ENCODE measurements at places on chromosomes 11 and 22. TPM values are rescaled to one million over a fixed set of nuclear protein-coding genes. Genes with fewer than 3 reads are reported as not detected.

Gene MAP6
- 0.20 TPM for total RNA-seq

GRCh38 chr11:117546431-117547194 lies 219.0 kb downstream of the CEP164 start:
- DNase-seq = no peak

Gene OR4C13
- total RNA-seq = not detected

GRCh38 chr11:35142481-35143075 lies 3.6 kb downstream of the CD44 start:
- peak; percentile 65 for DNase-seq

- DNase-seq = no peak
Measured at GRCh38 chr22:46767249-46767985, 5.0 kb downstream of the TBC1D22A start.

Gene NNMT
- total RNA-seq = 316 TPM

GRCh38 chr11:19985111-19985510 lies 175.2 kb downstream of the DBX1 start:
- DNase-seq = no peak

GRCh38 chr11:43384393-43384792 lies 25.7 kb downstream of the TTC17 start:
- DNase-seq = no peak

Gene FREY1
- total RNA-seq = 0.99 TPM

Gene ARFIP2
- 27.6 TPM for total RNA-seq

Gene PGA4
- total RNA-seq = not detected

DNA sequence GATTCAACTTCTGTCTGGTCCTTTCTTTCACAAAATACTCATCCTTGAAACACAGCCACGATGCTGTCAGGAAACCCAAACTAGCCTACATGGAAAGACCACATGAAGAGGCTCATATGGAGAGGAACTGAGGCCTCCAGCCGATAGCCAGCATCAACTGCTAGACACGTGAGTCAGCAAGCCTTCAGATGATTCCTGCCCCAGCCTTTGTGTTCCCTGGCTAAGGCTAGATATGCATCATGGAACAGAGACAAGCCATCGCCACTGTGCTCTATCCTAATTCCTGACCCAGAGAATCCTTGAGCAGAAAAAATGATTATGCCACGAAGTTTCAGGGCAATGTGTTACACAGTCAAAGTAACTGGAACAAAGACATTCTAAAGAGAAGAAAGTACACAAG lies 75.5 kb downstream of the ENTHD1 start:
- no peak for DNase-seq

- peak; percentile 14 for DNase-seq
Measured at GRCh38 chr11:93784935-93785360, 866 bp downstream of the MED17 start.

DNA sequence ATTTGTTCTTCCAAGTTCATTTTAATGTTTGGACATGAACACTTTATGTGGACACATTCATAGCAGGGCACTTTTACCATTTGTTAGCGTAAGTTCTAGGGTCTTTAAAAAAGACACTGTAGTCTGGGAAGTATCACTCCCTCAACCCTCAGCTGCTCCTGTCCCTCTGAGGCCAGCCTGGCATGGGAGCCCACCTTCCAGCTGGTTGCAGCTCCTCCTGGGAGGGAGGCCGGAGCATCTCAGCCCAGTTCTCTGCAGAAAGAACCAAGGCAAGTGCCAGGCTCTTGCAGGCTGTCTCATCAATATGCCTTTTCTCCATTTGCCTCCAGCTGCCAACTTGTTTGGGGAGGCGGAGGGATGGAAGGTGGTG lies 150.6 kb downstream of the OPCML start:
- no peak for DNase-seq

DNA sequence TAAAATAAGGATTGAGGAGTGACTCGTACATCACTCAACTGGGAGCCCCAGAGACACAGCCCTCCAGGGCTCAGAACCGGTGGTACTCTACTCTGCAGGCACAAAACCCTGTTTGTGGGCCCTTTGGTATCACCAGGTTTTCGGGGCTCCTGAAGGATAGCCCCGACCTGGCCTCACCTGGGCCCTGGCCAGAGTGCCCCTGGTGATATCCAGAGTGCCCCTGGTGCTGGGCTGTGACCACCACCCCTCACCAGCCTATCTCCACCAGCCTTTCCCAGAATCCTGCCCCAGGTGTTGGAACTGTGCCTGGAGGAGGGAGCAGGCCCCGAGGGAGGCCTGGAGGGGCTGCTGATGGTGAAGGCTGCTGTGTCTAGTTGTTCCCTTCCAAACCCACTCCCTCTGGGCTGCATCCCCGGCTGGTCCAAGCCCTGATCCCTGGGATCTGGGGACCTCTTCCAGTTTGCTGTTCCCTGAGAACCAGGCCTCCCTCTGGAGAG lies 2.2 kb upstream of the GGT5 start:
- DNase-seq = no peak

Gene TP53I11
- 12.4 TPM for total RNA-seq

Gene MB
- total RNA-seq = not detected

GRCh38 chr11:36345084-36345511 lies 49.0 kb downstream of the PRR5L start:
- no peak for DNase-seq

GRCh38 chr11:46202149-46202548 lies 75.3 kb upstream of the CREB3L1 start:
- no peak for DNase-seq

- peak; percentile 72 for DNase-seq
Measured at GRCh38 chr11:27485930-27486773, 13.6 kb upstream of the LGR4 start.

DNA sequence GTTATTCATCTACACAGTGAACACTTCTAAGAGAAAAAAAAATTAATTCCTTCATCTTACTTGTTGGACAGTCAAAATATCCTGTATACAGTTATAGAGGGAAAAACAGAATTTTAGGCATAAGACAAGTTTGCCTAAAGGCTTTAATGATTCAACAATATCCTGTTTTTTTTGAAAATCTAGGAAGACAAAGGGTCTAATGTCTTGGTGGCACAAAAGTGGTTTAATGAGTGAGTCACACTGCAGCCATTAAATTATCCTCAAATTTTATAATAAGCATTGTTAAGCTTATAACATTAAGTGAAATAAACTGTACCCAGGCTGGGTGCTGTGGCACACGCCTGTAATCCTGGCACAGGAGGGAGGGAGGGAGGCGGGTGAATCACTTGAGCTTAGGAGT lies 72.9 kb downstream of the GAB2 start:
- no peak for DNase-seq

GRCh38 chr11:107962181-107962580 lies 33.9 kb downstream of the RAB39A start:
- DNase-seq = no peak

GRCh38 chr11:102436561-102436960 lies 16.0 kb downstream of the TMEM123 start:
- no peak for DNase-seq

DNA sequence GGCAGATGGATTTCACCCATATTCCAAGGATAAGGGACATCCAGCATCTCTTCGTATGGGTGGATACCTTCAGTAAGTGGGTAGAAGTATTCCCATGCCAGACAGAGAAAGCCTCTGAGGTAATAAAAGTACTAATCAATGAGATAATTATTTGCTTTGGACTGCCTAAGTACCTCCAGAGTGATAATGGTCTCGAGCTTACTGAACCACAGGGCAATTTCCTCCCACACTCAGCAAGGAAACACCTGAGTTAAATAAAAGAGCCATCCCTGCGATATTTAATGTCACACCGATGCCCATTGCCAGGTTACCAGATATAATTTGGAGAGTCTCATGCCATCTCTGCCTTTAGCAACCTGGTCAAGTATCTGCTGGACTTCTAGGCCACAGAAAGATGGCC lies 70.6 kb upstream of the MPEG1 start:
- DNase-seq = no peak

Measured in lung microvascular endothelial cell (primary cell).